Activated naive CD8-positive, alpha-beta T cell treated with anti-CD3 and anti-CD28 coated beads, Interleukin-2, amount 50 U/mL, for 16 hours (primary cell): ENCODE measurements at places on chromosomes 4 and X.

- DNase-seq: no peak
Measured at GRCh38 chr4:24174602-24175001, 284.8 kb upstream of the PPARGC1A start.

DNA sequence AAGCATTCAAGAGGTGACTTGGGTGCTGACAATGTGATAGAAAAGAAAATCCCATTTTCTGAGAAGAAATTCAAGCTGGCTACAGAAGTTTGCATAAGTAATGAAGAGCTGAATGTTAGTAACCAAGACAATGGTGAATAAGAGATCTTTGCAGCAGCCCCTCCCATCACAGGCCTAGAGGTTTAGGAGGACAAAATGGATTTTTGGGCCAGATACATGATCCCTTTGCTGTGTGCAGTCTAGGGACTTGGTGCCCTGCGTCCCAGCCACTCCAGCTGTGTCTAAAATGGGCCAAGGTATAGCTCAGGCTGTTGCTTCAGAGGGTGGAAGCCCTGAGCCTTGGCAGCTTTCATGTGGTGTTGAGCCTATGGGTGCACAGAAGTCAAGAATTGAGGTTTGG lies 107.0 kb upstream of the EPHA5 start:
- no peak for DNase-seq

DNA sequence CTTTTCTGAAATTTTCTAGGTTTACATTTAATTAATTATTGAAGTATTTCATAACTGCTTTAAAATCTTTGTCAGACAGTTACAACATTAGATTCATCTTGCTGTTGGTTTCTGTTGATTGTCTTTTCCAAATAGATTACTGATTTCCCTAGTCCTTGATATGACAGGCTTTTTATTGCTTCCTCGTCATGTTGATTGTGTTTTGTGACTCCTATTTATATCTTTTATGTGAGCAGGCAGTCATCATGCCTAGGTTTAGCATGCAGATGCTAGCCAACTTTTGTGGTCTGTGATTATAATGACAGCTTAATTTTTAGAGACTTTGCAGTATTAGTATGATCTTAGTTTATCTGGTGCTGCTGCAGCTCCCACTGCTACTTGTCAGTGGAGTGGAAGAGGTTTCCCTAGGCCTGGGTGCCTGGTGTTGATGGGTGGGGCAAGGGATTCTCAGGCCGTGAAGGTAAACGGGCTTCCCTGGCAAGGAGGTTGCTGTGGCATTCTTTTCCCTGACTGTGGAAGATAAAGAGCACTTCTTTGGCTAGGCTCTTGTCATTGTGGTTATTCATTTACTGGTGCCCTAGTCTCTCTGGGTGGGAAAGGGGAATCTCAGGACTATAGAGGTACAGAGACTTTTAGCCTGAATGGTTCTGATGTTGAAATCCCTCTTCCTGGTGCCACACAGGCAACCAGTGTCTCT lies 65.7 kb downstream of the SERPINA7 start:
- DNase-seq: no peak

GRCh38 chr4:89316931-89317366 lies 9.3 kb upstream of the GPRIN3 start:
- no peak for DNase-seq

- DNase-seq: no peak
Measured at GRCh38 chr4:17721496-17722355, 59.7 kb downstream of the FAM184B start.

DNA sequence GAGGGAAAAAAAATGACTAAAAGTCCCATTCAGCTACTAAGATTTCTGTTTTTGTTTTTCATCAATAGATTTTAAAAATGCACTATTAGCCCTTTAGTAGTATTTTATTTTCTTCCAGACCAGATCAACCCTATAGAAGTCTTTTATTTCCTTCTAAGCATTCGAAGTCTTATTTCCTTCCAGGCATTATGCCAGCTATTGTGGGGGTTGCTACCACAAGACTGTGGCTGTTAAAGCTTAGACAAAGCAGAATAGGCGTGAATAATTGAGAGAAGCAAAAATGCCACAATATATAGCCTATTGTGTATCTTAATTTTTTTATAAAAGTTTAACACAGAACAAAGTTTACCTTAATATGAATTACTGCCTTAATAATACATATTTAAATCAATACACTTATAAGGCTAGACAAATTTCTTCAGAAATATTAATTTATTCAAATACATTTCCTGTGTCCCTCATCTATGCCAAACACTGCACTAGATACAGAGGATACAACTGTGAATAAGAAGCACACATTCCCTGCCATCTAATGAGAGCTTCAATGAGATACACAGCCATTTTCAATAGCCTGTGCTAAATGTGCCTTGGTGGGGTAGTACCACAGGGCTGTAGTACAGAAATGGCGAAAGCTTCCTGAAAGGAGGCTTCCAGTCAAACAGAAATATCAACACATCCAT lies 33.1 kb downstream of the SLC10A7 start:
- DNase-seq: no peak

DNA sequence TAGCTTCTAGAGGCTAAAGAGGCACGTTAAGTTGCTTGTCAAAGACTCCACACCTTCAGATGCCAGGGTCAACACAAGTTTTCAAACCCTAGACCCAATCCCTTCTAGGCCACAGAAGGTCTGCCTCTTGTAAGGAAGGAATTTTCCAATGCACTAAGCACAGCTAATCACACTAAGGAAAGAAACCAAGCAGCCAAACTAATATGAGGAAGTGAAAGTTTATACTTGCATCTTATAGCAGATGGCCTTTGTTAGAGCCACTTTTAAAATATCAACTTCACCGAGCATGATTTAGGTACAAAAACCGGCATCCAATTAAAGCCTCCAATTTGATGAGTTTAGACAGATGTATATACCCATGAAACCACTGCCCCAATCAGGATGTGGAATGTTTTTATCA lies 9.9 kb downstream of the FHL1 start:
- DNase-seq: no peak

DNA sequence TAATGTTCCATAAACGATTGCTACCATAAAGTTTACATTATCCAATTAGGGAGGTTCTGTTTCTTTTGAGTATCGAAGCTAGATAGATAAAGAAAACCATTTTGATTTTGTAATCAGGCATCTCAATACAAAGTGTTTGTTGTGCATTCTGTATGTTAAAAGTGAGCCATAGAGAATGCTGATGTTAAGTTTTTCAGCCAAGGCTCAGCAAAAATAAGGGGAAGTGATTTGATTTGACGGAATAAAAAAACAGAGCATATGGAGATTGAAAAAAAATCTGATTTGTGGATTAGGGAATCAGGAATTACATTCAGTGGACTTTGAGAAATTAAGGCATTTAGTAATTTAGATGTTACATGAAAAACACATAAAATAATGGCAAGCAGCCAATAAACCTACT lies 314.8 kb downstream of the PPP3CA start:
- no peak for DNase-seq

DNA sequence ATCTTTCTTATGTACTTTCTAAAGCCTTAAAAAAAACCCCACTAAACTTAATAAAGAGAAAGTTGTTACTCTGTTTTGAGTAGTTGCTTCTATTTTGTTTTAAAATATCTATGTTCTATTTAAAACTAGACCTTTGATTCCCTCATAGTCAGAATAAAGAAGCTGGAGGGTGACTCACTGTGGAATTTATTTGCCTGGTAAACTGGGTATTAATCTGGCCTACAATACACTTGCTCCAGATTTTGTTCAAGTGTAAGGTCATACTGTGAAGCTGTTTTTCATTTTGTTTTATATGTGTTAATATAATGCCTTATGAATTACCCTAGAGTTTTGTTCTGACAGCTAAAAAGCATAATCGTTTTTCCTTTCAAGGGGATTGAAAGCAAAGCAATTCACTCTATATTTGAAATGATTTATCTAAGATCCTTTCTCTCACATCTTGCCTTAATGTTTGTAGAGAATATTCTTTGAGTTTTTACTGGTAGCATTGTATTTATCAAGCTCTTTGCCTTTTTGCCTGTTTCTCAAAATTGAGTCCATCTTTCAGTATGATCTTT lies 277.4 kb upstream of the PITX2 start:
- DNase-seq: no peak

DNA sequence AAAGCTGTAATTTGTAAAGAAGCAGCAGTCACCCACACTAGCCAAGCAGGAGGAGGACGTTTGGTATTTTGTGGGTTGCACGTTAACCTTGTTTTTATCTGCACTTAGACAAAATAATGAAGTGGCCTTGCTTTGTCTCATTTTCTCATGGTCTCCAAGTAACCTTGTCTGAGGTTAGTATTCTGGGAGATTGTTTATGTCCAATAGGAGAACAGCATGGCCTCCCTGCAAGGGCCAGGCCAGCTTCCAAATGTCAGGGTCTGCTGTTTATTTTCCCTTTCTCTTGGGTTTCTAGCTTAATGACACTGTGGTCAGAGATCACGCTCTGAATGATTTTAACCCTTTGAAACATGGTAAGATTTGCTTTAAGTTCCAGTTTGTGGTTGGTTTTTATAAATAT lies 29.9 kb downstream of the PNMA6E start:
- no peak for DNase-seq

- DNase-seq: no peak
Measured at GRCh38 chr4:80710748-80711451, 319.6 kb upstream of the BMP3 start.

GRCh38 chr4:98728433-98728832 lies 70.0 kb upstream of the TSPAN5 start:
- DNase-seq: no peak

DNA sequence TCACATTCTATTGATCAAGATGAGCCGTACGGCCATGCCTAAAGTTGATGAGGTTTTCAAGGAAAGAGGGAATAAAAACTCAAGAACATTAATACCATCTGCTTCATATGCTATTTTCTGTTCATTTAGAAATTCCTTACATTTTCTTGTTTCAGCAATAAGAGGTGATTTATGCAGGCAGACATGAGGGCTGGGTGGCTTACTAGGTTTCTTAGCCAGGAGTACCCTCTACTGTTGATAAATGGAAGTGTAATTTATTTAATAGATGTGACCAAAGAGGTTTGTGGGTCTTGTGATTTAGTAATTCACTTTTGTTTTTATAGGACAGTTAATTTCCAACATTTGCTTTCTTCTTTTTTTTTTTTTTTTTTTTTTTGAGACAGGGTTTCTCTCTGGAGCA lies 6.4 kb upstream of the SMIM9 start:
- DNase-seq: no peak
